ENCODE measurements at places on chromosomes 4 and X. TPM values are rescaled to one million over a fixed set of nuclear protein-coding genes. Genes with fewer than 3 reads are reported as not detected.
A peak's percentile ranks its signal among the peaks of the same experiment; 100 is the strongest.

- peak; percentile 48 for DNase-seq
Measured at GRCh38 chrX:64204701-64205440, 637 bp downstream of the AMER1 start.

The KLF8 gene
- 9.6 TPM for total RNA-seq

The MAGEA2 gene
- total RNA-seq = not detected

DNA sequence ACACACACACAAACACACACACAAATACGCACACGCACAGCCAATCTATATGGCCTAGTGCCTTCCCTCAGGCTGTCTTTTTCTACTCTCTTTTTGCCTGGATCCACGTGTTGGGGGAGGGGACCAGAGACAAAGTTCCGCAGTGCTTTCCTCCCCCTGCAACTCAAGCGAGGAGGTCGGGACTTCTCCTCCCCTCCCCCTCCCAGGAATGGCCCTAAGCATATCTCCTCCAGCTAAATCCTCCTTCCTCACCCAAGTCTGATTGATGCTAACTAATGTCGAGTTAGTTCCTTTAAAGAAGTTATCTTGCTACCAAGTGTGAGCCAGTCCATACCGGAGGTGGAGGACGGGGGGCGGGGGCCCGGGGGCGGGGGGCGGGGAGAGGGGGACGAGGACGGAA lies 141.2 kb upstream of the ZIC3 start:
- DNase-seq = no peak

GRCh38 chrX:112874614-112875013 lies 34.0 kb upstream of the AMOT start:
- no peak for DNase-seq

The USP46 gene
- total RNA-seq = 43.1 TPM

The G3BP2 gene
- 178 TPM for total RNA-seq

DNA sequence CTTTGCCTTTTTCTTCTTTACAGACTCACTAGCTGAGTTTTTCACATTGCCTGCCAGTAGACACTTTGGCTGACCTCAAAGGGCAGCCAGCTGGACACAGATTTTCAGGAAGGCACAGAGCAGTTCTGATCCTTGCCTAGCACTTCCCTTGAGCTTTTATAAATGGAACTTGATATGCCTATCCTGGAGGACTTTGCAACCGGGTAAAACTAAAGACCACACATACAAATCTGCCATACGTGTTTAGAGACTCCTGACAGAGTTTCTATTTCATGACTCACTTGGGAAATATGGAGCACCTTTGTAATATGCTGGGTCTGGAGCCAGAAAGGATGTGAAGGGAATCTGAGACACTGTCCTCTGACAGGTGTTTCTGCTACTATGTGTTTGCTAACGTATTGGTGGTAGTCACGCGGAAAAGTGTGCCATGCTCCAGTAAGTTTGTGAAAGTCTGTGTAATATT lies 56.7 kb upstream of the RASSF6 start:
- DNase-seq = no peak

DNA sequence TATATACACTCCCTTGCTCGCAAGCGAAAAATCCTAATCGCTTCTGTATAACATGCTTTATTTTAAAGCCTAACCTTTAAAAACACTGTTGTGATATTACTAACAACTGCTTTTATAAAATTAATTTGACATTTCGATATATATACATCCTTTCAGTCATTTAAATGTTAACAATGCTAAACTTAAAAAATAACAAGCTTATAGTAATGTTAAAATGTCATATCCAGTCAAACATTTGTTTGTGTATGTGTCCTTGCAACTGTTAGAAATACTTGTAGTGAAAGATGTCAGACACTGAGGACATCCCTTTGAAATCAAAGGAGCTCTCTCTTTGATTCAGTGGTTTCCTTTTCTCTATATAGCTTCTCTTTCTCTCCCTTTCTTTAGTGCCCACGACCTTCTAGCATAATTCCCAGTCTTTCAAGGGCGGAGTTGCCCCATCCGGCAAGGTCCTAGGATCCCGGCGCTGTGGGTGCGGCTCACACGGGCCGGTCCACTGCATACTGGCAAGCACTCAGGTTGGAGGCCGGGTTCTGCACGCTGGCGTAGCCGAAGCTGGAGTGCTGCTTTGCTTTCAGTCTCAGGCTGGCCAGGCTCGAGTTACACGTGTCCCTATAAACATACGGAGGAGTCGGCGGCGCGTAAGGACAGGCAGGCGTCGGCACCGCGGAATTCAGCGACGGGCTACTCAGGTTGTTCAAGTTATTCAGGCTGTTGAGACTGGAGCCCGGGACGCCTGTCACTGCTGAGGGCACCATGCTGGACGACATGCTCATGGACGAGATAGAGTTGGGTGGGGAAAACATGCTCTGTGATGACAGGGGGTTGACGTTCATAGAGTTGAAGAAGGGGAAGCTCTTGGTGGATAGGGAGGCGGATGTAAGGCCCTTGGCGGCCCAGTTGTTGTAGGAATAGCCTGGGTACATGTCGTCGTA lies 5.0 kb downstream of the PITX2 start:
- peak; percentile 62 for DNase-seq

The CACNA1F gene
- 0.32 TPM for total RNA-seq

- no peak for DNase-seq
Measured at GRCh38 chr4:75892508-75892907, 9.7 kb downstream of the PPEF2 start.

The TMEM144 gene
- 6.3 TPM for total RNA-seq

DNA sequence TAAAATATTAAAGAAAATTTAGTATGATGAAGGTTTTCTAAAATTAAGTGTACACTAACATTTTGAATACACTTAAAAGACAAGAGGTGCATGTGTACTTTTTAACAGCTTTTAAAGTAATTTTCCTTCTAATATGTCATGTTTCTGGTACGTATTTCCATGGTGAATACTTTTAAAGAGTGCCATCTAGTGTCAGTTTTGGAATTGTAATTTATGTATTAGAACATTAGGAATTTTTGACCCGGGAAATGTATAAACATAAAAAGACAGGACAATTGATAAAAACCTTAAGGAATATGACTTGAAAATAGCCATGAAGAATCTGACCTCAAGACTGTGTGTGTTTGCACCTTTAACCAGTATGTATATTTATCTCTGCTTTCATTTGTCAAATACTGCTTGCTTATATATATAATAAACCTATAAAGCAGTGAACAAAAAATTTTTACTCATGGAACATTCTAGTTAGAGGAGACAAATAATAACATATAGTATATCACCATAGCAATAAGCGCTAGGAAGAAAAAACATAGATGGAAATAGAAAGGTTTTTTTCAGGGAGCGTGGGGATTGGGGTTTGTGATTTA lies 7.2 kb downstream of the GSTCD start:
- no peak for DNase-seq

DNA sequence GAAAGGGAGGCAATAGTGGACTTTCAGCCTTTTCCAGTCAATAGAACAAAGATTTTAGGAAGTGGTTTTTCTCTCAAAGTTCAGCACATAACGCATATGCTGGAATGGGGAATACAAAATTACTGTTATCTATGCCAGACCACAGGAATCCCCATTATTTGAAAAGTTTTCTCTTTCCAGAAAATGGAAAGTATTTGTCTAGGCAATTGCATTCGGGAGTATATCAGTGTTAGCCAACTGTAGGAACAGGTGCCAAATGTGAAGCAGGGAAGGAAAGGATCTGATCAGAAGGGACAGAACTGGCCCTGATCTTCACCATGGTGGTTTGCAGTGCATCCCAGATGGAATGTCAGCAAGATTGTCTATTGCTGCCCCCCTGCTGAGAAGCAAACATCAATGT lies 213.6 kb downstream of the CPE start:
- no peak for DNase-seq

The NIPAL1 gene
- total RNA-seq = 13.3 TPM

DNA sequence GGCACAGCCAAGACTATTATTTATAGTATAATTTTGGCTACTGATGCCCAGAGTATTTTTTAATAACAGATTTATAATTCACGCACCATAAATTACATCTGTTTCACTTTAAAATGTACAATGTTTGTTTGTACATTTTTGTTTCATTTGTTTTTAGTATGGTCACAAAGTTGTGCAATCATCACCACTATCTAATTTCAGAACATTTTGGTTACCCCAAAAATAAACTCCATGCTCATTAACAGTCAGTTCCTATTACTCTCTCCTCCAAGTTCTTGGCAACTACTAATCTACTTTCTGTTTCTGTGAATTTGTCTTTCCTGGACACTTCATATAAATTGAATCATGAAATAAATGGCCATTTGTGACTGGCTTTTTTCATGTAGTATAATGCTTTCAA lies 176.7 kb downstream of the SH3BGRL start:
- DNase-seq = no peak

The ZCCHC18 gene
- 4.7 TPM for total RNA-seq

DNA sequence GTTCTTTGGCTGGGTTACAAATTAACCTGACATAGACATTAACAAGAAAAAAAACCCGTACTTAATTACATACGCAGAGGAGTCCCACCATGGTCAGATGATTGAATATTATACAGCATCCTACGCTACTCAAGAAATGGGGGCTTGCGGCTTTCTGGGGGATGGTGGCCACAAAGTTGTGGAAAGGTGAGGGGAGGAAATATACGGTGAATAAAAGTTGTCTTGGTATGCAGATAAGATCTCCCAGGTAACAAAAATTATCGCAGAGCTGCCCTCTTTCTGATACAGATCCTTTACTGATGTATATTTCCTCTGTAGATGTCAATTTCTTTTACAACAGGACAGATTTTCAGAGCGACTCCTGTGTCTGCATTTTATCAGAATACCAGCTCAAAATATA lies 890 bp downstream of the DCAF16 start:
- no peak for DNase-seq

The HHIP gene
- total RNA-seq = 4.0 TPM

DNA sequence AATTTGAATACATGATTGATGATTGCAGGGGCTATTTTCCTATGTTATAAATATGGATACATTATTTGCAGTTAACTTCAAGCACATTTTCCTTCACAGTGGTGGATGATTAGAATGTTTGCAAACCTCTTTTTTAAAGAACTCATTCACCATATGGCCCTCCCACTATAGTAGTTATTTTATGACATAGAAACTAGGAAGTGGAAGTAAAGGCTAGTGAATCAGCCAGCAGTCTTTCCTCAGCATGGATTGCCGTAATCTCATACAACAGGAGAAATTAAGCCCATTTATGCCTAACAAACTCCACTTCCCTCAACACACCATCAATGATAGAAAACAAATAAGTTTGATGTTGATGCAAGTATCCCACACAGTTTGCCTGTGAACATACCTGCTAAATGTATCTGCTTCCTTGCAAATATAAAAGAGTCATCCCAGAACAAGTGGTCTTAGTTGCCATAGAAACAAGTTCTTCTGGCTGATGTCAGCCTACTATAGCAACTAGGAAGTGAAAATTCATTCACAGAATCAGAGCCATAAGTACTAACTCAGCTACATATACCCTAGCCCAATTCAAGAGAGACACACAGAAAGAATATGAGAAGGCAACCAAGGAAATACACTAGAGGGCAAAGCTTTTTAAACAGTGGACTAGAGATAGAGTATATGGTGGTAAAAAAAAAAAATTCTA lies 100.9 kb upstream of the RADX start:
- no peak for DNase-seq

- DNase-seq = no peak
Measured at GRCh38 chr4:79917246-79917645, 155.8 kb downstream of the ANTXR2 start.

DNA sequence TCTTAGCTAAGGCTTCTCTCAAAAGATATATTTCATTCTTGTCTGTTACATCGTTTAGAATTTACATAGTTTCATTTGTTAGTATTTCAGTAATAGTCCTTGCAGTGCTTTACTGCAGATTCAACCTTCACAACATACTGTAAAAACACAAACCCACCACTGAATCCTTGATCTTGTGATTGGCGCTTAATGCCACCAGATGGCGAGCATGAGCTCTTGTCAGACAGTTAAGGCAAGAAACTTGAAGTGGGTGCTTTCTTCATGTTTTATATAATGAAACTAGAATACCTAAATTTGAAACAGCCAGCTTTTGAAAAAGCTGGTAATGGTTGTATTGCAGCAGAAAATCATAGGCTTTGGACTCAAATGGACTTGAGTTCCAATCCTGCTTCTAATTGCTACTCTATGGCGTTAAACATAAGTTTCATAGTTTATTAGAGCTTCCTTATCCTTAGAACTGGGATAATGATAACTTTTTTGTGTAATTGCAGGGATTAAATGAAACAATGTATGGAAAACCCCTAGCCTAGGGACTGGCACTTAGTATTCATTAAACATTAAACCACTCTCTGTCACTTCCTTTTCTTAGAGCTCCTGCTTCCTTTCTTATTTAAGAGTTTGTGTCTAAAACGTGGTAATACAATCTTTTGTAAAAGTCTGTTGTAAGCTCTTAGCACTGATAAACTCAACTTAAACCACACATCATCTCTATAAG lies 95.1 kb downstream of the USP9X start:
- DNase-seq = no peak

GRCh38 chrX:44306356-44306755 lies 37.1 kb downstream of the EFHC2 start:
- no peak for DNase-seq

DNA sequence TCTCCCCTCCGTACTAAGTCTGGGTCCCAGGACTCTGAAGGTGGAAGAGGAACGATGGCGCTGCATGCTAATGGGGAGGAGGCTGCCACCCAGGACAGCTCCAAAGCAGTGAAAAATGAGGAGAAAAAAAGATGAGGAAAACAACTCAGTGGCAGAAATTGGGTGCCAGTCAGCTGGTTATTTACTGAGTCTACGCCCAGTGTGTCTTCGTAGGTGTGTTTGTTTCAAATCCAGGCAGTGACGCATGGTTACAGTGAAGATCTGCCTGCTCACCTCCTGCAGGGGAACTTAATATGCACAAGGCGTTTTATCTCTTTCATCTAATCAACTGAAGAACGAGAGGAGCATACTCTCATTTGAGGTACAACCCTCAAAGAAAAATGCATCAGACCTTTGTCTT lies 70.9 kb upstream of the FBXW7 start:
- DNase-seq = no peak

DNA sequence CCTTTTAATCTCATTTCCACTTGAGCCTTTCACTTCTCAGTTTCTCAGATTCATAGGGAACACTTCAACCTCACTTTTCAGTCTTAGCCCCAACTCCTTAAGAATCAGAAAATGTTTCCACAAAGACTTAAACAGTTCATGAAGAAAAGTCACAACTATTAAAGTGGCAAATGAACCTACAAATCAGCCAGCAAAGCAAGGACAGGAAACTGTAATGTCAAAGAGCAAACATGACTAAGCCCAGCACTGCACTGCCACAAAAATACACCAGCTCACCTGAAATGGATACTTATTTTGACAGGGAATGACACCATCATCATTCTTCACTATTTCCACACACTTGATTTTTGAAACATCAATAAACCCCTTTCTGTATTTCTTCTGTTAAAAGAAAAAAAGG lies 41.8 kb upstream of the TXK start:
- DNase-seq = no peak

The TMPRSS11D gene
- not detected for total RNA-seq

- no peak for DNase-seq
Measured at GRCh38 chr4:96170198-96170597, 330.3 kb downstream of the PDHA2 start.

DNA sequence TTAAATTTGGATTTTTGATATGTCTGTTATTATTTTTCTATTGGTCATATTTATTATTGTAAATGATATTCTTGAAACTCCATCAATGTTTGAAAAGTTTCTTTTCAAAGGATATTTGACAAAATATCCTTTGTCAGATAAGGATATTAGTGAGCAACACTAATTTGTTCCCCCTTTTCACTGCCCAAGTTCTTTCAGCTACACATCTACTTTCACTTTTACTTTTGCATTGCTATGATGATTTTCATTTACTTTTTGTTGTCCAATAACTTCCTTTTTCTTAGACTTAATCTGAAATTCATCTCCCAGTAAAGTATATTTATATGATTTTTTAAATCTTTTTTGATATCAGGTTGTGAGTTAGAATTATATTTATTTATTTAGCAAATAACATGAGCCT lies 542.3 kb upstream of the ADGRL3 start:
- DNase-seq = no peak
